ENCODE measurements at places on chromosomes 5 and 9. TPM values are rescaled to one million over a fixed set of nuclear protein-coding genes. Genes with fewer than 3 reads are reported as not detected.
A peak's percentile ranks its signal among the peaks of the same experiment; 100 is the strongest.

GRCh38 chr5:76735762-76736545 is 20.0 kb downstream of the F2R start:
- DNase-seq = peak; percentile 48

The SELENOP gene
- not detected for total RNA-seq

DNA sequence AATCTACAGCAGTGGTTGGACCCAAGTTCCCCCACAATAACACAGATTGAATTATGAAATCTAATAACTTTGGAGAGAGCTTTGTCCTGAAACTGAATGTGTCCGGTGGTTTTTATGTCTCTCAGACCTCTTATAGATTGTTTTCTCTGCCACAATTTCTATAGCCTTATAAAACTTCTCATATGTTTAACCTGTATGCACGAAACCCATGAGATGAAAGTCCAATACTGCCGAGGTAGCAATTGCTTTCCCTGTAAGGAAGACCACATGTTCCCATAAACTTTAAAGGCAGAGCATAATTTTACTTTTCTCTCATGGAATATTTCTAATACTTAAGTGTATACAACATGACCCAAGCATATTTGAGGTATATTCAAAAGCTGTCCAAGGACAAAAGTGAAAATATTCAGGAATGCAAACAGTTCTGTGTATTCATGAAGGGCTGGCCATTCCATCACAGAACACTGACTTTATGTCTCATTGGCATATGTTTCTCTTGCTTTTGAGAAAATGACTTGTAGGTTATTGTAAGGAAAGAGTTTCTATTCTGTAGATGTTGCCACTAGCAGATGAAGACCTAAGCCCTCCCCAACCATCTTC is 94.4 kb upstream of the TLE4 start:
- no peak for DNase-seq

The CKMT2 gene
- total RNA-seq = not detected

DNA sequence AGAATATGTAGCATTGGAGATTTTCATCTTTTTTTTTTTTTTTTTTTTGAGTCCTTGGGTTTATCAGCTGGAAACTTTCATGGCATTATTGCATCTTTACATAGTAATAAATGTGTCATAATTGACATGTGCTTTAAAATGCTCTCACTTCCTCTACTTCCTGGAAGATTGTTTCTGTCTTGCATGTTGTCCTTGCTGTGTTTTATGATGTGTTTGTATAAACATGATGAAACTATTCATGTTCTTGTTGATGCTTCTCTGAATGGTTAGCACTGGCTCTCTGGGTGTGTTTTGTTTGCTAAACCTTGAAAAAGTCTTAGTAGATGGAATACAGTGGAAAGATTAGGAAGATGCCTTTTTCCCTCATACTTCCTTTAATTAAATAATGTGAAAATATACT is 87.9 kb downstream of the IQGAP2 start:
- no peak for DNase-seq

The LCN10 gene
- not detected for total RNA-seq

The TRIM36 gene
- total RNA-seq = not detected

The SLC46A2 gene
- not detected for total RNA-seq

The GLRA1 gene
- total RNA-seq = not detected

DNA sequence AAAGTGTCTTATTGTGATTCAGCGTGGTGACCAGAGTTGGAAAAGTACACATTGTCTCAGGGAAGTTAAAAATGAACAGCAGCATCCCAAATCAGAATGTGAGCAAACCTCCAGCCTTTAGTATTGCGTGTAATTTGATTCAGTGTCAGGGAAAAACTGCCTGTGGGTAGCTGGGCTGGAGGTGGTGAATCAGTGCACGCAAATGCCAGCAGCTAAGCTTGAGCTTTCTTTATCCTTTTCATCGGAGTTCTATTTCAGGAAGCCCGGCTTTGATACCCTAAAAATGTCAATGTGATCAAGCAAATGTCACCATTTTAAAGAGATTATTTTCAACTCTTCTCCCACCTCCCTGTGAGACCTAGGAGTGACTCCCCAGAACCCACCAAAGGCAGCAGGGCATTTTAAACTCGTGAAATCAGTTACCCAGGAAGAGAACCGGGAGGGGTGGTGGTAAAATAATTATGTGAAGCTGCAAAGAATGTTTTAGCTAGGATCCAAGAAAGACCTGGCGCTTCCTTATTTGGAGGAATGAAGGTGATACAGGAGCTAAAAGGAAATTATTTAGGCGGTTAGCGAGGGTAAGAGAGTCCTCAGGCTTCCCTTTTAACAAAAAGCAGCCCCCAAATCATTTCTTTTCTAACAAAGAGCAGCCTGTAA is 25.7 kb upstream of the C5orf47 start:
- DNase-seq = peak; percentile 44

DNA sequence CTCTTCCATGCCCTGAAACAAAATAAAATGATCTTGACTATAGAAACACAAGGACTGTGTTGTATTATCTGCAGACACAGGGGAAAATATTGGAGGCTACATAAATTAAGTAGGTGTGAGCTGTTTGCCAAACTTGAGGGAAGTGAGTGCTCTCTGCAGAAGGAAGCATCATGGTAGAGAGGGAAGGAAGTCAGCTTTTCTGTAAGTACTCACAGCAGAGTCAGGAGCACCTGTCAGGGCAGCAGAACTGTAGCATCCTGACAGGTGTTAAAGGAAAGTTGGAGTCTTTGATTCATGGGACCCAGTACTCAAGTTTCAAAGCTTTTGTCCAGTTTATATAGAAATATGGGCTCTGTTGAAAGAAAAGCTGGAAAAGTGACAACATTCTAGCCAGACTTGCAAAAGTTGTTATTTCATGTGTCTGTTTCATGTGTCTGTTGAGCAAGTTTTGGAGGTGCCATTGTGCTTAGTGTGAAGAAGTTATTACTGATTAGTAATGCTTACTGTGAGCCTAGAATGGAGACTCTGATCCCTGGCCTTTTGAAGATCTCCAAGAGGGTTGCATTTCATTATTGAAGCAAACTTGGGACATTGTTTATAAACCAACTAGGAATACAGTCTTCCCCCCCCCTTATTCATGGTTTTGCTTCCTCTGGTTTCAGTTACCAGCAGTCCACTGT is 194.7 kb downstream of the SPATA31D1 start:
- DNase-seq = no peak

- no peak for DNase-seq
Measured at GRCh38 chr9:125341566-125341965, 79.9 kb downstream of the GAPVD1 start.

Measured in G401 (cell line).